Spleen (tissue), 13 donors: ENCODE measurements at places on chromosomes 3 and 15.

GRCh38 chr3:127349501-127350171, 61.8 kb upstream of the PRR20G start:
- H3K27me3 ChIP-seq, result no peaks in the 10 kb centered on the region
- H3K4me1 ChIP-seq, result no peaks in the 10 kb centered on the region
- no peak overlapping the region for H3K27ac ChIP-seq
- no peak for DNase-seq

DNA sequence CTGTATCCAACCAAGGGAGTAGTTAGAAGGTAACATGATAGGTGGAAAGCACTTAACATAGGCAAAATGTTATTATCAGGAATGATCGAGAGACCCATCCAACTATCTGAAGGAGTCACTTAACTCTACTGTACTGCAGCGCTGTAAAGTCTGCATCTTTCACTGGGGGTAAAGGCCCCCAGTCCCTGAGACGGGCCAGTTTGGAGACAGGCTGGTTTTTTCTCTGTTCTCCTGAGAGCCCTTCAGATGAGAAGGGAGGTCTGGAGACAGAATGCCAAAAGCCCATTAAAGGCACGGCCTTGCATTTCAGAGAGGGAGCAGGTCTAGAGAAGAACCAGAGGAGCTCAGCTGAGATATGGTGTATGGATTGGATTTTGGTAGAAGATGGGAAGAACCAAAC, 71.3 kb upstream of the CGNL1 start:
- H3K36me3 ChIP-seq, result no peaks in the 10 kb centered on the region
- H3K27me3 ChIP-seq, result no peaks in the 10 kb centered on the region
- no peak for DNase-seq
- H3K27ac ChIP-seq, result no peak overlapping the region
- H3K4me1 ChIP-seq, result peaks cover 24% of the 10 kb centered on the region
- no peak overlapping the region for H3K4me3 ChIP-seq

DNA sequence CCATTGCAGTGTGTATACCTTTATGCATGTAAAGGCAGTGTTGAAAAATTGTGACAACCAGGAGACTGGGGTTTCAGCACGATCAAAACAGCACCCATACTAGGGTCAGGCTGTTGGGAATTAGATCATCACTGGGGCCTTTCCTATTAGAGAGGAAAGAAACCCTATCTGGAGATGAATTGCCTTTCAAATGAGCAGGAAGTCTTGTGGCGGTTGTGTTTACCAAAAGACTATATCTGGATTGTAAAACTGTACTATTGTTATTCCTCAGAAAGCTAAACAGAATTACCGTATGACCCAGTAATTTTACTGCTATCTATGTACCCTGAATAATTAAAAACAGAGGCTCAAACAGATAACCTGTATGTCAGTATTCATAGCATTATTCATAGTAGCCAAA, 10.1 kb downstream of the UBE2E1 start:
- H3K4me3 ChIP-seq, result no peak overlapping the region
- no peaks in the 10 kb centered on the region for H3K27me3 ChIP-seq
- no peaks in the 10 kb centered on the region for H3K36me3 ChIP-seq
- no peak overlapping the region for H3K27ac ChIP-seq
- no peak for DNase-seq

- H3K4me3 ChIP-seq, result no peak overlapping the region
- DNase-seq, result no peak
- H3K27ac ChIP-seq, result no peak overlapping the region
- no peaks in the 10 kb centered on the region for H3K27me3 ChIP-seq
Observed at GRCh38 chr3:66497288-66497984, 3.4 kb downstream of the LRIG1 start.

- H3K4me1 ChIP-seq, result no peaks in the 10 kb centered on the region
- no peak overlapping the region for H3K27ac ChIP-seq
- no peak for DNase-seq
- H3K36me3 ChIP-seq, result no peaks in the 10 kb centered on the region
- H3K27me3 ChIP-seq, result peaks cover 63% of the 10 kb centered on the region
Observed at GRCh38 chr15:82064824-82065223, 19.0 kb upstream of the MEX3B start.

- H3K27me3 ChIP-seq, result no peaks in the 10 kb centered on the region
- H3K36me3 ChIP-seq, result no peaks in the 10 kb centered on the region
- no peaks in the 10 kb centered on the region for H3K4me1 ChIP-seq
- no peak overlapping the region for H3K4me3 ChIP-seq
- no peak for DNase-seq
Observed at GRCh38 chr3:149363053-149363452, 14.4 kb downstream of the TM4SF1 start.

- H3K36me3 ChIP-seq, result no peaks in the 10 kb centered on the region
- no peaks in the 10 kb centered on the region for H3K27me3 ChIP-seq
- H3K4me3 ChIP-seq, result no peak overlapping the region
- H3K27ac ChIP-seq, result no peak overlapping the region
- no peak for DNase-seq
- H3K4me1 ChIP-seq, result no peaks in the 10 kb centered on the region
Observed at GRCh38 chr3:61673651-61674050, 112.3 kb downstream of the PTPRG start.

DNA sequence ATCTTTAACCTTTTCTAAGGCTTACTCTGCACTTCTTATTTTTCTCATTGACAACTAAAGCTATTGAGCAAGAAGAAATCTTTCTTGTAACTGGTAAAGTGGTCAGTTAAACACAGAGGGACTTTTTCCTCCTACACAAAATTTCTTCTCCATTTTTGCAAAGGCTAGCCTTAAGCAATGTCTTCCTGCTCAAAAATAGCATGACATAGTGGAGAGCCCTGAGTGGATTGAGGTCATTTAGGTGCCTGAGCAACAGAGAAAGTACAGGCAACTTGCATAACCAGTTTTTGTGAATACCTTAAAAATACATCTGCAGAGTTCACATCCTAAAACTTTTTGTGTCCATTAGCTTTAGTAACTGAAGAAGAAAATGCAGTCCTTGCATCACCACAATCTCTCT, 144.7 kb upstream of the TTC14 start:
- no peaks in the 10 kb centered on the region for H3K36me3 ChIP-seq
- DNase-seq, result no peak
- H3K27ac ChIP-seq, result no peak overlapping the region
- no peaks in the 10 kb centered on the region for H3K4me1 ChIP-seq
- no peaks in the 10 kb centered on the region for H3K27me3 ChIP-seq
- no peak overlapping the region for H3K4me3 ChIP-seq

DNA sequence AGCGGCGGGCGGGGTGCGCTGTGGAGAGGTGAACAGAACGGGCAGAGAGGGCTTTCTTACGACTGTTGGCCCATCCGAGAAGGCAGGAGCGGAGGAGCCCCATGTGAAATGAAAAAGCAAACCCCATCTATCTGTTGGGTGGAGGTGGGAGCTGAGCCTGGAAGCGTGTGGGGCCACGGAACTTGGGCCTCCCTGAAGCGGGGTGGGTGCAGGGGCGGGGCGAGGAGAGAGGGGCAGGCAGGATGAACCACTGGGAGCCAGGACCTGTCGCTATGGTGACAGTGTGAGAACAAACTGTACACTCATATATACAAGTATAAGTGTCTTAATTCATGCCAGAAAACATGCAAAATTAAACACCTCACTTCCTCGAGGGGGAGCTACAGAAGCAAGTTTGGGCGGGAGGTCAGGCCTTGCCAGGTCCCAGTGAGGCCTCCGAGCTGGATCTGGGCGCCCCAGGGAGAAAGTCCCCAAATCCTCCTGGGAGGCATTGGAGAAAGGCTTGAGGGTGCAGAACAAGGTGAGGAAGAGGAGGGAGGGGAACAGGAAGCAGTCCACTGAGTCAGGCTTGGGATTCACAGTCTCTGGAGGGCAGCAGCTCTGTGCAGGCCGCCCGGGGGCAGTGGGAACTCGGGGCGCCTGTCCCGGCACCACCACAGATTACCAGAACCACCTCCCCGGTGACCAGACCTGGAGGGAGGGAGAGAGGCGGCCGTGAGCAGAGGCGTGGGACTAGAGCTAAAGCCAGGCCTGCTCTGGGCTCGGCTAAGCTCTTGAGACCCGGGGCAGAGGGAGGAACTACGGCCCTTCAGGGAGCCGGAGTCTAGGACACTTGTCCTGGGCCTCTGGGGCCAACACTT, 34.8 kb downstream of the RBPMS2 start:
- no peak overlapping the region for H3K4me3 ChIP-seq
- no peak for DNase-seq
- no peak overlapping the region for H3K27ac ChIP-seq
- H3K4me1 ChIP-seq, result no peaks in the 10 kb centered on the region

DNA sequence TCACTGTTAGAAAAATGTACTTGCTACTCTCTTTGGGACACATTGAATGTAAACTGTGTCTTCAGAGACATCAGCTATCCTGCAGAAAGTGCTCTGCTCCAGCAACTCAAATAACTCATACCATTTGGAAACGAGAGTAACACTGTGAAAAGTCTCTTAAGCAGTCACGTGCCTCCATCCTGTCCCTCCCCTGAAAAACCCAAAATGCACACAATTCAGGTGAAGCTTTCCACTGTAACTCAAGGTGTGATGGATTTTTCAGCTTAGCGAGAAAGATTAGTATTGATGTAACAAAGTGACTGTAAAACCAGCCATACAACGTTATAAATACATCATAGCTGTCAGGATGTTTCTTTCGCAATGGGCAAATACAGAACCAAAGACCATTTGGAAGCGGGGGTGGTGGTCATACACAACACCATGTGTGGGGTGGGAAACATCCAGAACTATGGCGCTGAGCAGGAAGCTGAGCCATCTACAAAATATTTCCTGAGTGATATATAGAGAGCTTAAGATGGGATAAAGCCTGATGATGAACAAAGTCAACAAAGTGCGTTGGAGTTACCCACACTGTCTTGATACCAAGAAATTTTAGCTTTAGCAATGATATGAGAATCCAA, 332.3 kb downstream of the FOXP1 start:
- H3K27ac ChIP-seq, result no peak overlapping the region
- DNase-seq, result no peak
- H3K36me3 ChIP-seq, result no peaks in the 10 kb centered on the region
- no peaks in the 10 kb centered on the region for H3K27me3 ChIP-seq

- peak overlapping the region; percentile 58 for H3K27ac ChIP-seq
- no peaks in the 10 kb centered on the region for H3K4me1 ChIP-seq
- DNase-seq, result no peak
- H3K36me3 ChIP-seq, result peaks cover 26% of the 10 kb centered on the region
- H3K4me3 ChIP-seq, result no peak overlapping the region
Observed at GRCh38 chr3:134544316-134544715, 58.5 kb downstream of the CEP63 start.

DNA sequence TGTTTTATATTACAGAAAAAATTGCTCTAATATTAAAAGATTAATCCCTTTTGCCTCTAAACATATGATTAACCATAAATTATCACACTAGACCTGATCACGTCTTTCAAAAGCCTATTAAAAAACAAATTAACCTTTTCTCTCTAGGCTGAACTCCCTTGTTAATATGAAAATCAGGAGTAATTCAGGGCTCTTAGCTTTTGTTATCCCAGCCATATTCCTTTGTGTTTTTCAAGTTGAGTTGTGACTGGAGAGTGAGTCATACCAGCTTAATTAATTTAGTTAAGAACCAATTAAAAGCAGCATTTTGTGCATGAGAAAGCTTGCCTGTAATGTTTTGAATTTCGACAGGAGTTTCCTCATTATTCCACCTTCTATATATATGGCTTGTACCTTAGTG, 385.8 kb downstream of the VGLL3 start:
- H3K36me3 ChIP-seq, result no peaks in the 10 kb centered on the region
- H3K4me3 ChIP-seq, result no peak overlapping the region
- no peaks in the 10 kb centered on the region for H3K4me1 ChIP-seq

- no peaks in the 10 kb centered on the region for H3K36me3 ChIP-seq
- H3K4me1 ChIP-seq, result no peaks in the 10 kb centered on the region
- no peak overlapping the region for H3K4me3 ChIP-seq
- no peaks in the 10 kb centered on the region for H3K27me3 ChIP-seq
Observed at GRCh38 chr3:11539218-11539617, 104.5 kb downstream of the VGLL4 start.

- peaks cover 8% of the 10 kb centered on the region for H3K4me1 ChIP-seq
- H3K27me3 ChIP-seq, result peaks cover 10% of the 10 kb centered on the region
- H3K36me3 ChIP-seq, result no peaks in the 10 kb centered on the region
- peak overlapping the region; percentile 78 for H3K27ac ChIP-seq
- DNase-seq, result no peak
Observed at GRCh38 chr15:78810003-78810361, 1.3 kb downstream of the ADAMTS7 start.

GRCh38 chr3:69741032-69741767, 1.9 kb downstream of the MITF start:
- H3K27ac ChIP-seq, result no peak overlapping the region
- H3K27me3 ChIP-seq, result peaks cover 33% of the 10 kb centered on the region
- H3K4me1 ChIP-seq, result peaks cover 24% of the 10 kb centered on the region
- no peaks in the 10 kb centered on the region for H3K36me3 ChIP-seq
- DNase-seq, result no peak
- no peak overlapping the region for H3K4me3 ChIP-seq

GRCh38 chr3:8767667-8768363, 1.6 kb downstream of the OXTR start:
- H3K27me3 ChIP-seq, result peaks cover 38% of the 10 kb centered on the region
- no peak for DNase-seq
- H3K36me3 ChIP-seq, result no peaks in the 10 kb centered on the region

- H3K27ac ChIP-seq, result no peak overlapping the region
- no peak for DNase-seq
- H3K36me3 ChIP-seq, result no peaks in the 10 kb centered on the region
- no peaks in the 10 kb centered on the region for H3K27me3 ChIP-seq
Observed at GRCh38 chr3:144187531-144188210, 216.0 kb downstream of the DIPK2A start.

- H3K36me3 ChIP-seq, result no peaks in the 10 kb centered on the region
- H3K4me3 ChIP-seq, result no peak overlapping the region
- no peak for DNase-seq
- no peaks in the 10 kb centered on the region for H3K27me3 ChIP-seq
Observed at GRCh38 chr15:30859091-30859874, 44.4 kb upstream of the FAN1 start.

GRCh38 chr15:73633991-73634495, 854 bp upstream of the NPTN start:
- H3K36me3 ChIP-seq, result no peaks in the 10 kb centered on the region
- DNase-seq, result no peak
- no peak overlapping the region for H3K4me3 ChIP-seq
- peaks cover 4% of the 10 kb centered on the region for H3K27me3 ChIP-seq
- H3K4me1 ChIP-seq, result peaks cover 51% of the 10 kb centered on the region

- no peaks in the 10 kb centered on the region for H3K36me3 ChIP-seq
- peaks cover 50% of the 10 kb centered on the region for H3K4me1 ChIP-seq
- no peaks in the 10 kb centered on the region for H3K27me3 ChIP-seq
- no peak for DNase-seq
Observed at GRCh38 chr3:123634149-123635051, 49.5 kb upstream of the HACD2 start.

DNA sequence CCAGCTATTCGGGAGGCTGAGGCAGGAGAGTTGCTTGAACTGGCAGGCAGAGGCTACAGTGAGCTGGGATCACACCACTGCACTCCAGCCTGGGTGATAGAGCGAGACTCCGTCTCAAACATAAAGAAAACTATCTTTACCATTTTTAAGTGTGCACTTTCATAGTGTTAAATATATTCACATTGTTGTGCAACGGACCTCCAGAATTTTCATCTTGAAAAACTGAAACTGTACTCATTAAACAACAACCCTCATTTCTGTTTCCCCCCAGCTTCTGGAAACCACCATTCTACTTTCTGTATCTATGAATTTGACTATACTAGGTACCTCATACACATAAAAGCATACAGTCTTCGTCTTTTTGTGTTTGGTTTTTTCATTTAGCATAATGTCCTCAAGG, 375.1 kb downstream of the SHQ1 start:
- no peak overlapping the region for H3K4me3 ChIP-seq
- H3K27ac ChIP-seq, result peak overlapping the region; percentile 67
- H3K27me3 ChIP-seq, result no peaks in the 10 kb centered on the region
- H3K4me1 ChIP-seq, result no peaks in the 10 kb centered on the region
